ENCODE measurements at places on chromosomes 7 and 10.

- DNase-seq = no peak
These were observed 42.5 kb downstream of the PPP1R3C start for GRCh38 chr10:91590142-91590903.

DNA sequence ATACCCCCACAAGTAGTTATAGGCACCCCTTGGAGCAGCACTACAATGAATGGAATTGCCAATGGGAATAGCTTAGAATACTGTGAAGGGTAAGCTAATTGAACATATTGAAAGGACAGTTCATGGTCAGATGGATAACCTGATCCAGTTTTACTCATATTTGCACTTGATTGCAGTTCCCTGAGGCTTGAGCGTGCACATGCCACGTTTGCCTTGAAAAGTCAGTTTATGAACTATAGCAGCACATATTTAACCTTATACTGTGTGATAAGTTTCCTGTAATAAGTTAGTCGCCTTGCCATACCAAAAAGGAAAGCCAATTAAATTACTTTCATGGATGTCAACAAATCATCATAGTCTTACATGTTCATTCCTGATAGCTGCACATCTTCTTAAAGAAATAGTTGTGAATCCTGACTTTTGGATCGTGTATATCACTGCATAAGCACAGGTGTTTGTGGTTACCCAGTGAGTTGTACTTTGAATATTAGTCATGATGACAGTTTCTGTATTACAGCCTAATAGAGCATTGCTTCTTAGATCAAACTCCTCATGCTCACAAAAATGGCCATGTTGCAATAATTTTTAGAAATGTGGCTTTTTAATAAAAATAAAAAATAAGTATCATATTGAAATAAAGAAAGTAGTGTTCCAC lies 21.6 kb downstream of the DNTT start:
- no peak for DNase-seq

DNA sequence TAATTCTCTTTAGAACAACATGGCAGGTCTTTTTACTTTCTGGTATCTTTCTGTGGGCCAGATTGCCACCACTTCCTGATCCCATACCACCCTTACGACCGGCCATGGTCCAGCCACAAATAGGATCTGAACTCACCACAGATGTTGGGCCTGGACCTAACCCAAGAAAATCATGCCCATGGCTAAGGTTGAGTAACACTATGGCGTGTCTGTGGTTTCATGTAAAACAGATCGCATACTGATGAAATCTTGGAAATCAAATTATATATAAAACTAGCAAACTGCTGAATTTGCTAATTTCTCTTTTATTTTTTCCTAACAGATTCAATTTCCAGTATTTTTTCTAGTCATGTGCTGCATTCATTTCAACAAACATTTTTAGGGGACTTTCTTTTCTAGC lies 77.2 kb downstream of the CH25H start:
- DNase-seq = no peak

DNA sequence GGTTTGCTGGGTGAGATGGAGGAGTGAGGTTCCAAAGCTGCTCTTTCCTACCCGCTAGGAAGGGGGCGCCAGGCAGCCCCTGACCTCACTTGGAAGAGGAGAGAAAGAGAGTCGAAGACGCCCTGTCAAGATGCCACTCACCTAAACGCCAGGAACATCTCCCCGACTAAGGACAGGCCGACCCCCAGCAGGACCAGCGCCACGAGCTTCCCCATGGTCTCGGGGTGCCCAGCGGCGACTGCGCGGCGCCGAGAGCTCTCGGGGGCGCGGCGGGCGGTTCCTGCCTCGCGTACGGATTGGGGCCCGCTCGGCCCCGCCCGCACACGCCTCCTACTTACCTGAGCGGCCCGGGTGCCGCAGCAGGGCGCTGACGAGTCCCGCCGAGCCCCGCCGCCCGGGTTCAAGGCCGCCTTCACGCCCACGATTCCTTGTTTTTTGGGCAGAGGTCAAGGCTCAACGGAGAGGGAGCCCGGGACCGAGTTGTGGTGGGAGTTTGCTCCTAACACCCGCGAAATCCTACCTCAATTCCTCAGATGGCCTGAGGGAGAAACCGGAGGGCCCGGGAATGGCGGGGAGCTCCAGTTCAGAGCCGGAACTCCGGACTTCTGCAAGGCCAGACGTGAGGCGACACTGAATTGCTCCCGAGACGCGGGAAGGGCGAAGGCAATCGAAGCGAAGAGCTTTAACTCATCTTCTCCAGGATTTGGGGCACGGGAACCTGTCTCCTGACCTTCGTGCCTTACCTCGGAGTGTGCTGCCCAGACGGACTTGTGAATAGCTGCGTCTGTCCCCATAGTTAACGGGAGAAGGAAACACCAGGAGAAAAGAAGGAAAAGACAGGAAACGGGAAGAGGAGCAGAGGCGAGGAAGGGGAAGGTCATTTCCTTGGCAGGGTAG lies at the start of gene PON3:
TSS of gene PON3 (minus strand) at position 240 of the 897 bp plus-strand sequence. CDS start at position 215, 25 bp downstream.
- peak; percentile 4 for DNase-seq

DNA sequence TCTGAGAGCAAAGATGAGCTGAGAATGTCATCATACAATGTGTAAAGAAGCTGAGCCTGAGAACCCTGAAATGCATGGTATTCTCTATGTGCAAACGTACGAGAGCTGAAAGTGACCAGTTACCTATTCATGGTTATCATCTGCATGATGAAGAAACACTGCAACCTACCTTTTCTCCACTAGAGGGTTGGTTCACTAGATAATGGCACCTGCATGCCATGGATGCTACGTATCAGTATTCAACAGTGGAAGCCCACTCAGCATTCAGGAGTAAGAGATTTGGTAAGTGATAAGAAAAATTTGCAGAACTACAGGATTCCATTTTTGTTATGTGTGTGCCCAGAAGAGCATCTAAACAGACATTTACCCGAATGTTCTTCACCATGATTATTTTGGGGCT lies 145.4 kb downstream of the PTPRN2 start:
- no peak for DNase-seq

- no peak for DNase-seq
These were observed 25.1 kb upstream of the DNAJB12 start for GRCh38 chr10:72379776-72380175.

DNA sequence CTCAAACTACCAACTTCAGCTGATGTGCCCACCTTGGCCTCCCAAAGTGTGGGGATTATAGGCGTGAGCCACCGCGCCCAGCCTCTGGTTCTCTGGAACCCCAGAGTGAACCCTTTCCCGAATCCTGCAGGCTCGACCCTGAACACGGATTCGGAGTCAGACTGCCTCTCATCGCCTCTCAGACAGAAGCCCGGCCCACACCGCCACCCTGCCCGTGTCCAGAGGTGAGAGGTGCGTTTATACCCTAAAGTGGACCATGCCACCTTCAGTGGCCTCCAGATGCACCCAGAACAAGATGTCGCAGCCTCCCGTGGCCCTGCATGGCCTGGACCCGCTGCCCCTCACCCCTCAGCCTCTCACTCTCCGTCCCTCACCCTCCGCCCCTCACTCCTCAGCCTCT lies 64.9 kb upstream of the GNA12 start:
- DNase-seq = peak; percentile 36

GRCh38 chr10:51767103-51767763 lies 67.8 kb upstream of the CSTF2T start:
- no peak for DNase-seq

DNA sequence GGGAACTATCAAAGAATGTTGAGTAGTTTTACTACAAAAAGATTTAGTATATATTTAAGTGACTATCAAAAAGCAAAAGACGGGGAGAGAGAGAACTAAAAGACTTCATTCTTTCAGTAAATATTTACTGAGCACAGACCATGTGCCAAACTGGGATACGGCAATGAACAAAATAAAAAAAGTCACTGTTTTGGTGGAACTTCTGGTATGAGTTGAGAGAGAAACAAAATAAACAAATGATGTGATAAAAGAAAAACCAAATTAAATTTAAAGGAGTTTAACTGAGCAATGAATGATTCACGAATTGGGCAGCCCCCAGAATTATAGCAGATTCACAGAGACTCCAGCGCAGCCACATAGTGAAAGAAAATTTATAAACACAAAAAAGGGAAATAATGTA lies 17.8 kb upstream of the AKAP9 start:
- DNase-seq = no peak

- no peak for DNase-seq
These were observed 25.5 kb downstream of the C1GALT1 start for GRCh38 chr7:7207876-7208275.

DNA sequence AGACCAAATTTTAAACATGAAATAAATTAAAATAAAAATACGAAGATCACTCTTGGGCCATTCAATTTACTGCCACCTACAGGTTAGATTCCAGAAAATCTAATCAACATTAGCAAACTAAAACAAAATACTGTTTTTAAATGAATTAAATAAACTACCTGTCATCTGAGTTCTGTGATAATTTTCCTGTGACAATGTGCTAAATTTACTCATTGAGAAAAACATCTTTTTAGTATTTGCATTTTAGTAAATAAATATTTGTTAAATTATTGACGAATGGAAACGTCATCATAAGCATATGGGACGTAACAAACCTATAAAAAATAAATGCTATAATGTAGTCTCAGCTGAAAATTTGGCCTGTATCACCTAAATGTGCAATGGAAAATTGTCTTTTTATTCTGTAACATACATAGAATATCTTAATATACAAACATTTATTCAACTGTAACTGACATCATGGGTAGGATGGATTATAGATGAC lies 72.1 kb downstream of the ITGB8 start:
- DNase-seq = no peak

DNA sequence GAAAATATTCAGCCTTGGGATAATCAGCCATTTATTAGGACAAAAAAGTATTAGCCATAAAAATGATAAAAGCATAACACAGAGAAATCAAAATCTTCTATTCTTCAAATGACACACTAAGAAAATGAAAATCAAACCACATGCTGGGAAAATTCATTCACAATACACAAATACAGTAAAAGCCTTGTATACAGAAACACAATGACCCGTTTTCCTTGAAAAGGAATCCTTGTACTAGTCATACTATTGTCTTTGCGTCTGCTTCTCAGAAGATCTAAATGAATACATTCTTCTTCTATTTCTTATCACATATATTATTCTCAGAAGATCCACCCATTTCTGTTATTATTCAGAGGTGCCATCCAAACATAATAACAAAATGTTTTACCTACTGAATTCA lies 749.1 kb downstream of the CNTNAP2 start:
- no peak for DNase-seq

DNA sequence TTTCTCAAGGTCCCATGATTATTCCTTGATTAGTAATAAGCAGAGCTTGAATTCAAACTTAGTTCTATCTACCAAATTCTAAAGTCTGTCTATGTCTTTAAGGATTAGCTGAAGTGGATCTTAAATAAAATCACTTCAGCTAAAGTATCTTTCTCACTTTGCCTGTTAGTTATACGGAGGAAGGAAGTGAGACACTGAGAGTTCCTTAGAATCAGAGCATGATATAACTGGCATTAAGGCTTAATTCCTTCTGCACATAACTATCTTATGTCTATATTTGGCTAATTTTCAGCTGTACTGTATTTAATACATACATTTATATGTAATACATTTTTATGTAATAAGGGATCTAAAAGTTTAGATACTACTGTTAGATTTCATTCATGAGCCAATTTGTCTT lies 491.1 kb upstream of the GHITM start:
- no peak for DNase-seq

DNA sequence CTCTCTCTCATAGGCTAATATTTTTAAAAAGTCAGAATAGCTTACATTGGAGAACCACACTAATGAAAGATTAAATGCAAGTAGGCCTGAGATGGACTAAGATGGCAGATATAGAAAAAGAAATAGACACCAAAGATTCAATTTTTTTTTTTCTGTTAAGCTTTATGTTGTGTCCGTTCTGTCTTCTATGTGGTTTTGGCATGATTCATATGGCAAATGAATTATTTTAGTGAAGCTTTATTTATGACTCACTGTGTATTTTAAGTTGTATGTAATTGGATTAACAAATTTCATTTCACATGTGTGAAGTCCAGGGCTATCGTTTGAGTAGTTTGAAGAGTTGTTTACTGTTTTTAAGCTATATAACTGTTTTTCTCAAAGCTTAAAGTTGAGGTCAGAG lies 214.8 kb downstream of the CAMK1D start:
- DNase-seq = no peak

GRCh38 chr7:50492770-50493519 lies 42.8 kb upstream of the FIGNL1 start:
- DNase-seq = no peak

GRCh38 chr7:150428671-150429451 lies 21.6 kb upstream of the GIMAP8 start:
- DNase-seq = no peak

- DNase-seq = no peak
These were observed 30.8 kb downstream of the PRLHR start for GRCh38 chr10:118564652-118565051.
